ENCODE measurements at places on chromosomes 5 and 9.

DNA sequence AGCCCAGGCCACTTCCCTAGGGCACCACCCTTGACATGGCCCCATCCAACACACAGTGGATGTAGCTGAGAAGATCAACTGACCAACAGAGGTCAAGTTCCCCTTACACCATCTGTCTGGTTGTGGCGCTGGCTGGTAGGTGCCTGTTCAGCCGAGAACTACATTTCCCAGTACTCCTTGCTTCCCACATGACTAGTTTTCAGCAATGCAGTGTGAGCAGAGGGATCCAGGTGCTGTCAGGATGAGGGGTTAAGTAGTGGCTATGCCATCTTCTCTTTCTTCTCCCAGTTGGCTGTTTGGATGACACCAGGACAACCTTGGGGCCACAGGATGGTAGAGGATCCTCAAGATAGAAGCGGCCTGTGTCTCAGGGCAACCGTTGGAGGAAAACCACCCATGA is 48.6 kb upstream of the SH3PXD2B start:
- DNase-seq = no peak

- peak; percentile 27 for DNase-seq
Observed at GRCh38 chr9:133023117-133023890, 7.5 kb upstream of the GTF3C5 start.

DNA sequence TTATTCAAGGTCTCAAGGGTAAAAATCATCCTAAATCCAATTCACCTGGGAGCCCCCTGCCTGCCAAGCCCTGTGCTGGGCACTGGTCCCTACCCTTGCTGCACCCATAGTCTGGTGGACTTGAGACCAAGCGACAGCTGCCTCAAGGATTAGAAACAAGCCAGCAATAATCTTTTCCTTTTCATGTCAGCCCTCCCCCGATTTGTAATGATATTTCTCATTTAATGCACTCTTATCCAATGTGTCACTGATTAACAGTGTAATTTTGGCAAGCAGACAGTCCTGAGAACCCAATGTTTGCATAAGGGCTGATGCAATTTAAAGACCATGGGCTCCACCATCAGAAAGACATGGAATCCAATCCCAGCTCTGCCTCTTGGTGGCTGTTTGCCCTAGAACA is 108.9 kb downstream of the ACTL7B start:
- DNase-seq = no peak

- no peak for DNase-seq
Observed at GRCh38 chr9:135480940-135481310, 1.3 kb downstream of the PPP1R26 start.

DNA sequence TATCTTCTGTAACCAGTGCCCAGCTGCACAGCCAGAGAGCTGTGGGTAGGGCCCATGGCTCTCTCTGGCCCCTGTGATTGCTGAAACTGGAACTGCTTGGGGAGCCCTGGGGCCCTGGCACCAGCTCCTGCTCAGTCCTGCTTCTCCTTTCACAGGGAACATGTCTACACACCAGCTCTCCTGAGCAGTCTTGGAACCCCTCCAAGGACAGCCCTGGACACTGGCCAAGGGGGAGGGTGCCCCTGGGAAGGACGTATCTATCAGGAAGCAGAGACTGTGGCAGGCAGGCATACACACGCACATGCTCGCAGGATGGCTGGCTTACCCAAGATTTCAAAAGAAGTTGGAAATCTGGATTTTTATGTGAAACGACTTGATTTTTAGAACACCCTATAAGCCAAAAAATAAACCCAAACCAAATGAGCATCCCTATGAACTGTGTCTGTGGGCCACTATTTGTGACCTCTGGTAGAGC is 8.8 kb upstream of the TRAF1 start:
- no peak for DNase-seq

DNA sequence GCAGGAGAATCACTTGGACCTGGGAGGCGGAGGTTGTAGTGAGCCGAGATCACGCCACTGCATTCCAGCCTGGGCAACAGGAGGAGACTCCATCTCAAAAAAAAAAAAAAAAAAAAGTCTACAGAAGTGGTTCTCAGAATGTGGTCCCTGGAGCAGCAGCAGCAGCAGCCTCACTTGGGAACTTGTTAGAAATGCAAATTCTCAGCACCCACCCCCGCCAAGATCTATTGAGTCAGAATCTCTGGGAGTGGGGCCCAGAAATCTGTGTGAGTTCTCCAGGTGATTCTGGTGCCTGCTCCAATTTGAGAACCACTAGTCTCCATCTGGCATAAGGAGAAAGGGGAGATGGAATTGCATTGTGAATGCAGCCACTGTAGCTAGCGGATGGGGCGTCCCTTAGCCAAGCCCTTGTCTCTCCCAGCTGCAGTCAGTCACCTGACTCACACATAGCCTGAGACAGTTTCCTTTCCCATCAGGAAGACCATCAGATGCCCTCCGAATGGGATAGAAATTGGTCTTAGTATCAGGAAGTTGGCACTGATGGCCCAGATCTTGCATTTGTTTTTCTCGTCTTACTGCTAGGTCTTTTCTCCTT is 12.2 kb upstream of the PTCH1 start:
- DNase-seq = no peak

GRCh38 chr9:128070874-128071273 is 2.8 kb downstream of the SLC25A25 start:
- DNase-seq = no peak

DNA sequence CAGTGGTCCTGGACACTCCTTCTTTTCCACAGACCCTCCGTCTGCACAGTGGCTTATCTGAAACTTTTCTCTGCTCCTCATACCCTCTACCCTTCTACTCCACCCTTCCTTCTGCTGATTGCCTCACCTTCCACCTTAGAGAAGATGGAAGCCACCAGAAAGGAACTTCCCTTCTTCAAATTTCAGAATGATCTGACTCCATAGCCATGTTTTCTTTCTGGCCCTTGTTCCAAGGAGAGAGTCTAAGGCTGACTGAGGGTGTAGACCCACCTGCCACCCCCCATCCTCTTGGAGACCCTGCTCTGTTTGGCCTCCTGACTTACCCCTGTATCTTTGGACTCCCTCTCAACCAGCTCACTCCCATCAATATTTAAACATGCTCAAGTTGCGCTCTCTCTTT is 7.4 kb downstream of the SNX30 start:
- DNase-seq = no peak
